ENCODE measurements at places on chromosomes 11 and 22.

DNA sequence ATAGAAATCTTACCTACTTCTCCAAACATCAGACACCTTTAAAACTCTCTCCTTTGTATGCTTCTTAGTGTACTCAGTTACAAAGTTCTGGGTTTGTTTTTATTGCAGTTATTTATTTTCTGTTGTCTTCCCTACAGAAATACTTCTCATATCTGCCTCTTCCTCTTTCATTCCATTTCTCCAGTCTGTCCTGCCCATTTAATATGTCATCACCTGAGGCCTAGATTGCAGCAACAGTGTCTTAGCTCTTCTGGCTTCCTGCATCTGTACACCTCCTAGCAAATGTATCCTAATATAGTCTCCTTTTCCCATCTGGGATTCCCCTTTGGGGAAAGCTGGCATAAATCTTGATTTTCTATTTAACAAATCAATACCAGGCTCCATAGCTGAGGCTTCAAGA lies 34.9 kb upstream of the PCF11 start:
- DNase-seq, result no peak

- no peak for DNase-seq
Observed at GRCh38 chr11:122040464-122040863, 75.6 kb downstream of the BLID start.

DNA sequence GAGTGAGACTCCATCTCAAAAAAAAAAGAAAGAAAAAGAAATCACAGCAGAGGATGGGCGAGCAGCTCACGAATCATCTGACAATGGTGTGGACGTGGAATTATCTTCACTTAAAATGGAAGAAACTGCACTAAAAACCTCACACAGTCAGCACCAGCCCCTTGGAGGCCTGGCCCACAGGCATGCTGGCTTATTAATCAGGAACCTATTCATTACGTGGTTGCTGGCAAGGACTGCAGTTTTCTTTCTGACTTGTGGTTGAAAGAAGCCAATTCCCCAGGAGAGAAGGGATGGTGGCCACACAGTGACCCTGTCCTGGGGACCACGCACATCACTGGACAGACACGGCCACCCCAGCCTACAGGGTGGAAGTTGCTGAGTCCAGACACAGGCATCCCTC lies 401.1 kb downstream of the CTTN start:
- no peak for DNase-seq

DNA sequence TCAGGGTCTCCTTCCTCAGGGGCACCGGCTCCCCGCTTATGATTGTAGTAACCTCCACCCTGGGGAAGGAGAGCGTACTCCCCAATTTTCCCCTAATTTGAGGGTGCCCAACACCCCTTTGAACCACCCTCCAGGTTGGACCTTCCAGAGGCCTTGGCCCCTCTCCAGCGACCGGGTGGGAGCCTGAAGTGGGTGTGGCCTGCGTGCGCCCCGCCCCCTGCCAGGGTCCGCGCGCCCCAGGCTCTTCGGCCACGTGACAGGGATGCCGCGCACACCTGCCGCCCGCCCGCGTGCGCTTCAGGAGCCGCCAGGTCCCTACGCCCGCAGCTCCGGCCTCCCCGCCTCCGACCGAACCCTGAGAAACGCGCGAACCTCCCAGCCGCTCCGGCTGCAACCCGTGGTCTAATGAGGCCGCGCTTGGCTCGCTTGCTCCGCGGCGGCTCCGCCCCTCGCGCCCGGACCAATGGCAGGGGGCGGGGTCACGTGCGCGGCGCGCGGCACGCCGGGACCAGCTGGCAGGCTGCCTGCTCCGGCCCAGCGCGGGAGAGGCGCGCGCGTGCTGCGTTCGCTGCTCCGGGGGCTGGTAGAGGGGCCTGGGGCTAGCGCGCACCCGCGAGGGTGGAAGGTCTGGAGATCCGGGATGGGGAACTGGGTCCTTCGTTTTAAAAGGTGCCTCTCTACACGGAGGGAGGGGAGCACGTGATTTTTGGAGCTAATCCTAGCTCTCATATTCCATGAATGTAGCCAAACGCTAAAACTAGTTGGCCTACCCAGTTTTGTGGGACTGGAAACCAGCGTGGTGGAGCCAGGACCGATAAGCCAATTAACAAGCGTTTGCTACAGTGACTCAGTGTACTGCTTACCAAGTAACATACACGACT lies at the start of gene FOXRED2:
TSS of gene FOXRED2 (minus strand) at position 404 of the 881 bp plus-strand sequence. CDS start 618 bp downstream, outside the sequence.
- peak; percentile 93 for DNase-seq

- DNase-seq, result no peak
Observed at GRCh38 chr11:3971756-3972404, 116.4 kb downstream of the STIM1 start.

DNA sequence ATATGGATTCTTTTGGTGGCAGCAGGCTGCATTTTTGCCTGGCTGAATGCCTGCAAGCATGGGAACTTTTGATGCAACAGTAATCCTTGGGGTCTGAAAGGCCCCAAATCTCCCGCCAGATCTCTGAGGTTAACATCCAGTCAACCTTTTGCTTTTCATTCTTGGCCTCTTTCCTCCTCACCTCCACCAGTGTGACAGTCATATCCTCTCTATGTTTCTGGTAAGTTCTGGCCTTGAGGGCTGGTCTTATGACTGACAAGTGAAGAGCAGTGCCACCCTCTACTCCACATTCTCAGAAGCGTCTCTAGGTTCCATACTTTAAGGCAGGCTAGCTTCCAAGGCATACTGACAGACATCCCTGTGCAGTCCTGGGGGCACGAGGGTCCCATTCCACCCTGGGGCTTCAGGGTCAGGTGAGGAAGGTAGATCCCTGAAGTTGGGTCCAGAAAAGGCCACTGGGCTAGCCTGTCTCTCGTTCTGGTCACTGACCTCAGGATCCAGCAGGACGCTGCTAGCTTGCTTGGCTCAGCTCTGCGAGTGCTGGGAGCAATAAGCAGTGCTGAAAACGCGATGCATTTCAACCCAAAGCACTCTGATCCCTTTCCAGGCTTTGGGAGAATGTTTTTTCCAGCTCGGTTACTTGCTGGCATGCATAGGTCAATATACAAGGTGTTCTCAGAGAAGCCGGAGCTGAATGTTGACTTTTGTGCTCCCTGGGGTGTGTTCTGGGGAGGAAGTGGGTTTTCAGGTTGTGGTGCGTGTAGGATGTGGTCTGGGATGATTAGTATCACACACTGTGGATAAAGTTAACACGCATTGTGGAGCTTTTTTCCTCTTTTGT lies 75.2 kb downstream of the PTPRJ start:
- DNase-seq, result peak; percentile 52

- DNase-seq, result peak; percentile 94
Observed at GRCh38 chr11:58578136-58578634, 678 bp upstream of the ZFP91 start.

GRCh38 chr11:33147559-33147958 lies 13.7 kb downstream of the CSTF3 start:
- no peak for DNase-seq

DNA sequence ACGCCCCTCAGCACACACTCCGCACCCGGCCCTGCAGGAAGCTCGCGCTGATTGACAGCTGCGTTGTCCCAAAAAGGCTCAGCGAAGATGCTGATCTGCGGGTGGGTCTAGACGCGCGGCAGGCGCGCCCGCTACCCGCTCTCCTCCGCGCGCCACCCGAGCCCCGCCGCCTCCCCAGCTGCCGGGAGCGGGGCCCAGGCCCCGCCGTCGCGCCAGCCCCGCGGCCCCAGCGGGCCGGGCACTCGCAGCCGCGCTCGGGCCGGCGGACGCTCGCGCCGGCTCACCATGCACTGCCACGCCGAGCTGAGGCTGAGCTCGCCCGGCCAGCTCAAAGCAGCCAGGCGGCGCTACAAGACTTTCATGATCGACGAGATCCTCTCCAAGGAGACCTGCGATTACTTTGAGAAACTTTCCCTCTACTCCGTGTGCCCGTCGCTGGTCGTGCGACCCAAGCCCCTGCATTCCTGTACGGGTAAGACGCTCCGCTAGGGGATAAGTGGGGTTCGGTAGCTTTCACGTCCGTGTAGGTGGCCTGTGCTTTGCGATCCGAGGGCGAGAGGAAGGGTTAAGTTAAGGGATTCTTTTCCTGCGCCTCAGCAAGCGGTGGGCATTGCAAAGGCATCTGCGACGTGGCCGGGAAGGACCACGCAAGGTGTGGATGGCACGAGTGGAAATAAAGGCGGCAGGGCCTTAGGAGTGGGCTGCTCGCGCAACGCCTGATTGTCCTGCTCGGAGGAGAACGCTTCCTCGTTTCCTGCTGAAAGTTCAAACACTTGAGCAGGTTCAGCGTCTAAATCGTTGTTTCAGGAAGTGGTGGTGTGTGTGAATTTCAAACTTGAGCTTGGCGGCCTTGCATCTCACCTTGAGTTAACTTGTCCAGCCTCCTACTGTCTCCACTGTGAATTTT lies at the start of gene BARX2:
TSS of gene BARX2 (plus strand) at position 98 of the 907 bp plus-strand sequence. CDS start at position 286, 188 bp downstream.
- DNase-seq, result no peak

DNA sequence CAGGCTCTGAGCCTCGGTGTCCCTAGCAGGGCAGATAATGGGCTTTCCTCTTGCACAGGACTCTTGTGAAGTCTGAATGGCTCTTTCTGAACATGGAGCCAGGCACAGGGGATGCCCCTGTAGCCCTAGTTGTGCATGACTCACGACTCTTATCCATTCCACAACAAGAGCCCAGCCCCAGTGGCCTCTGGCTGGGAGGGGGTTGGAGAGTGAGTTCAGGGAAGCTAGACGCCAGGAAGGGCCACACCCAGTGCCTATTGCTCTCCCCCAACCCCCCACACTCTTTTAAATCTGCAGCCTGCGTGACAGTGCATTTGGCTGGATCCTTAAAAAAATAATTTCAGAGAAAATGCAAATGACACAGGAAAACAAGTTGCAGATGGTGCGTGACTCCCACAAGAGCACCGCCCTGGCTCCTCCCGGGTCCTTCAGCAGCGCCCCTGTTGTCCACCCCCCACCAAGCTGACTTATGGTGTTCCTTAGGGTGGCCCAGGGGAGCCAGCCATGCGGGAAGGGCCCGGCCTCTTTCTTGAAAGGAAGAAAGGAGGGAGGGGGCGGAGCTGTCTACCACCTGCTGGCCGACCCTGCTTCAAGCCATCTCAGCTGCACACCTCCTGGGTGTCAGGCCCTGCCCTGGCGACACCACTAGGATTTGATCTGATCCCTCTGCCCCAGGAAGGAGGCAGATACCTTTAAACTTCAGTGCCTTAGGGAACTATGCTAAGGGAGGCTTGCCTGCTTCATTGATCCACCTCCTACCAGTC lies 74.7 kb downstream of the MN1 start:
- no peak for DNase-seq

DNA sequence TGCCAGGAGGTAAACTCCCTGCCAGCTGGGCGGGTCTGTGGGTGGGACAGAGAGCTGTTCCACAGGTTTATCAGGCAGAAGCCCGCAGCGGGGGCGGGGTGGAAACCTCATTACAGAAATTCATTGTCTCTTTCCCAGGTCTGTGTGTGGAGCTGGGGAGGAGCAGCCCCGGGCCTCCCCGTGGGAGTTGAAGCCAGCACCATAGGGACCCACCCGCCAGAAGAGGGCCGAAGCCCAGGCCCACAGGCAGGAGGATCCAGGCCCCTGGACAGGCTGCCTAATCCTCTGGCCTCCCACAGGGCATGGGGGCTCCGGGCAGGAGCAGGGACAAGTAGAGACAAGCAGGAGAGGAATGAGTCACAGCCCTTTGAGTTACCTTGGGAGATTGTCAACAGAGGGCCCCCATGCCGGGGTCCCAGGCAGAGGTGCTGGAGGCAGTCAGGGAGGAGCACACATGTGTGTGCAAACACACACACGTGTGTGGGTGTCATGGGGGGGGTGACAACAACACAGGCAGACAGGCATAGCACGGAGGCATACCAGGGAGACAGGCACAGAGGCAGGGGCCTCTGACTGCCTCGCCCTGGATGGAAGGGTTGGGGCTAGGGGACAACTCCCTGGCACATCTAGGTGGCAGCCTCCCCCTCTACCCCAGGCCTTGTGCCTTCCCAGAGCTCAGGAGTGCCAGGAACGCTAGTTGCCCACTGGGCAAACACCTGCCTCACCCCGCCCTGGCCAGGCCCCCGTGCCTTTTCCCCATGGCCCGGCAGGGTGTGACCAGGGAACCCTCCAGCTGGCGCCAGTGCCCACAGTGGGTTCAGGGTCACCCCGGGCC lies 1.4 kb downstream of the CDC42BPG start:
- no peak for DNase-seq

GRCh38 chr11:27468995-27469695 lies 3.4 kb downstream of the LGR4 start:
- no peak for DNase-seq

DNA sequence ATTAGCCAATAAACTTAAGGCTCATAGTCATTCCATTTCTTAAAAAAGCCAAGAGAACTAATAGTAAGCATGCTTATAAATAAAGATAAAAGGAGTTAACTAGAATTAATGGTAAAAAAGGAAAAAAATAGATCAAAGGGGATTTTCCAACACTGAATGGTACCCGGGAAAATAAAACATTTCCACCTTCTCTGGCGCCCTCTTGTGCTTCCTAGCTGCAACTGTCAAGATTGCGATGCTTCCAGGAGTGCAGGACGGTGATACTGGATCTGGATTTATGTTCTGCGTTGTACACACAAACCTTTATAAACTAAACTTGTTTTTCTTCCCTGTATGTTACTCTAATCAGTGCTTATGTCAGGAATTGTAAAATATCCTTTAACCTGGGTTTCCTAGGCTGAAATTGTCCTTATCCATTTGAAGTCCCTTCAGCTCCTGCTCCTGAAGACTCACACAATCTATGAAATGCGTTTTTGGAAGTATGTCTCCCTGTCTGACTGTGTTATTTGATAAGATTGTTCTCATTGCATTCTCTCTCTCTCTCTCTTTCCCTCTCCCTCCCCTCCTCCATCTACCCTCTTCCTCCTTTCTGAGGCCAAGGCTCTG lies 9.6 kb upstream of the HTATIP2 start:
- DNase-seq, result peak; percentile 44

Measured in CD4-positive, alpha-beta T cell treated with Interferon alpha-2 for 1 hour (primary cell).